ENCODE measurements at places on chromosomes 6 and 20.

DNA sequence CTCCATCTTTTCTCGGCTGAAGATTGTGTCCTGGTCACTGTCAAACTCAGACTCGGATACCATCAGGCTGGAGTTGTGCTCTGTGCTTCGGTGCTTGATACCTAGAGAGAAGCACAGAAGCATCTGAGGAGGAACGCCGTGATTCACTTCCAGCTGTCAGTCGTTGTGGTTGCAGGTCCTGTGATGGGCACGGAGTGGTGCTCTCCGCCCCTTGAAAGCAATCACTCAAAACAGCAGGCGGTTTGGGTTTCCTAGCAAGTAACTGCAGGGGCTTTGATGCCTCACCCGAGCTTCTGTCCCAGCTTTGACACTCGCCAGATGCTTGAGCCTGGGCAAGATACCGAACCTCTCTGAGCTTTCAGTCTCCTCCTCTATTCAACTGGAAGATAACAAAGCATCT lies 52.5 kb downstream of the ALDH5A1 start:
- peak; percentile 37 for DNase-seq

- DNase-seq, result no peak
Observed at GRCh38 chr6:5942591-5942990, 64.1 kb downstream of the NRN1 start.

- peak; percentile 56 for DNase-seq
Observed at GRCh38 chr6:155026022-155026705, 31.0 kb downstream of the TIAM2 start.

- DNase-seq, result peak; percentile 41
Observed at GRCh38 chr6:43052842-43053544, 658 bp downstream of the CUL7 start.

DNA sequence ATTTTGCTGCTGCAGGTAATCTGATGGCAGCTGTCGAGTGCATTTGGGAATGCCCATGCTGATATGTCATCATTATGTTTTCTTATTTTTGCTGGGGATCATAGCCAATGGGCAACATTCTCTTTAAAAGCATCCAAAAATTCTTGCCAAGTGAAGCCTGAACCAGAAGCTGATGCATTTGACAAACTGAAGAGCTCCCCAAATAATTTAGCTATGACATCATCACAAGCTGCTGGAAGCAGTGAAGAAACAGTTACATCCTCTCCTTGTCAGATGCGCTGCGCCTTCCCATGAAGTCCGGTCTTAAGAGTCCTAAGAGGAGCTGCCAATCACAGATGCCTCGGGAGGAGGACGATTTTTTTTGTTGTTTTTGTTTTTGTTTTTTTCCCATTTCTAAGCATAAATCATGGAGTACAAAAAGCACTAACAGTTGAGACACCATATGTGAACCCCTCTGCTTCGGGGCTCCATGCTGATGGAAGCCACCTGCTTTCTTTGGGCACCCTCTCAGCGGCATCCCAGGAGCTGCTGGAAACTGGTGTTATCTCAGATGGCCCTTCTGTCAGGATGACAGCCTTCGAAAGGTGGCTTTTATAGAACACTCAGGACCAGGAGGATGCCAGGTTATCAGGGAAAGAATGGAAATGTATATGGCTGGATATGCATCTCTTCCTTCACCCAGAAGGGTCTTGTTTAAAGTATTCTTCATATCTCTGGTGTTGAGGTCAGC lies 56.1 kb upstream of the FOXQ1 start:
- no peak for DNase-seq

DNA sequence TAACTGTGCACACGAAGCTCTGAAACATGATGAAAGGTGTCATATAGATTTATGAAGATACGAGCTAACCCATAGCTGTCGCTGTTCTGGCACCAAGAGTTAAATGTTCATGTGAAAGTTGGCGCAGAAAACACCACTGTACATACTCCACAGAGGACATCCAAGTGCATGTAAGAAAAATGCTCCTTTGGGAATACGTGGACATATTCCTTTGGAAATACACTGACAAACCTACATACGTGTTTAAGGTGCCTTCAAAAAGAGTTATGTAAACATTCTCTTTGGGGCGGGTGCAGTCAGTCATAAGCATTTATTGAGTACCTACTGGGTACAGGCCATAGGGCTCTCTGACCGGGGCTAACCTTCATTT lies 723 bp upstream of the ARID1B start:
- DNase-seq, result peak; percentile 37

DNA sequence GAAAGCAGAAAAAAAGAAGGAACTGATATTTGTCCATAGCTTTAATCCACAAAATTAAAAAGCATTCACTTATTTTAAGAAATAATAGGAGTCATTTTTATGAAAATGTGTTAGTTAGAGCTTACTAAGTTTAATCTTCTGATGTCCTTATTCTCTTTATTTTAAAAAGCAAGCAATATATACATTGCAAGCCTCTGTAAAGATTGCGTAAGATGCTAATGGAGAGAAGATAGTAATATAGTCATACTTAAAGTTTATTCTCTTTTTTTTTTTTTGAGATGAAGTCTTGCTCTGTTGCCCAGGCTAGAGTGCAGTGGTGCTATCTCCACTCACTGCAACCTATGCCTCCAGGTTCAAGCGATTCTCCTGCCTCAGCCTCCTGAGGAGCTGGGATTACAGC lies 39.7 kb downstream of the AIG1 start:
- no peak for DNase-seq

GRCh38 chr6:113595911-113596376 lies 261.2 kb upstream of the MARCKS start:
- DNase-seq, result no peak

DNA sequence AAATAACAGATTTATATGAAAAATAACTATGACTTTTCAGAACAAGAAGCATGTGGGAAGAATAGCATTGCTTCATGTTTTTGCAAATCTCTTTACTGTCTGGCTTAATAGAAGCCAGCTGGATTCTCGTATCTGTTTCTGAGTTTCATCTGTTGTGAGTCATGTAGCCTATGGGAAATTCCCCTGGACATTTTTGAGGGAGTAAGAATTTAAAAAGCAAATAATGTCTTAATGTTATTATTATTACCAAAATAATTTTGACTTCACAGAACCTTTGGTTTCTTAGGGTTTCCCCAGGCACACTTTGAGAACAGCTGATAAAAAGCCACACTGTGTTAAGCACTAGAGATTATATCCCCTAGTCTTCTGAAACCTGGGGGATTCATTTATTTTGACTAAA lies 75.8 kb downstream of the SYCP2L start:
- peak; percentile 41 for DNase-seq

DNA sequence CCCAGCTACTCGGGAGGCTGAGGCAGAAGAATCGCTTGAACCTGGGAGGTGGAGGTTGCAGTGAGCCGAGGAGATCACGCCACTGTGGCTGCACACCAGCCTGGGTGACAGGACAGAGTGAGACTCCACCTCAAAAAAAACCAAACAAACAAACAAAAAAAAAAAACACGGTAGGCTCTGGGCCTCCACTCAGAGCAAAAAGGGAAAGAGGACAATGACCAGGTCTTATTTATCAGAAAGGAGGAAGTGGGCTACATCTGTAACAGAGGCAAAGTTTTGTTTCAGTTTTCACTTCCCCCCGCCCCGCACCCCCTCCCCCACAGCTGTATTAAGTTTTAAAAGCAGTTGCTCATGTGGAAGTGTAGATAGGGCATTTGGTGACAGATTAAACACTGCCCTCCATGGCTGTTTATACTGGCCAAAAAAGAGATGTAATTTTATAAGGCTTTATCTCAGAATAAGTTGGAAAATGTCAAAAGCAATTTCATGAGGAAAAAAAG lies 114.6 kb downstream of the RCAN2 start:
- DNase-seq, result no peak

DNA sequence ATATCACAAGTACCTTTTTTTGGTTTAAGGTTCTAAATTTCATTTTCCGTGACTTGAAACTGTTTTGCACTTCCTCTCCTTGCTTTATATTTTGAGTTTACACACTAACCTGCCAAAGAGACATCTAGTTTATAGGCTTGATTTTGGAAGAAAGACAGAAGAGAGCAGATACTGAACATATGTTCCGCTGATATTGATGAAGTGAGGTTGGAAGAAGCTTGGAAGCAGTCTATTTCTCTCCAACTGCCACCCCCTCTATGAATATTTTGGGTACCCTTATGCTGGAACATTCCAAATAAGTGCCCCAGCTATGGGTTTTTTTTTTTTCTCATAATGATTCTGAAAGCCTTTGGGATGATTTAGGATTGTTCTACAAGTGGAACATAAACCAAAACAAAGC lies 150.6 kb downstream of the LAMA2 start:
- no peak for DNase-seq

GRCh38 chr20:54107600-54108325 lies 37.4 kb upstream of the BCAS1 start:
- no peak for DNase-seq

- DNase-seq, result no peak
Observed at GRCh38 chr6:53313784-53314400, 34.9 kb downstream of the ELOVL5 start.

GRCh38 chr6:21450628-21451027 lies 142.9 kb upstream of the SOX4 start:
- DNase-seq, result no peak

DNA sequence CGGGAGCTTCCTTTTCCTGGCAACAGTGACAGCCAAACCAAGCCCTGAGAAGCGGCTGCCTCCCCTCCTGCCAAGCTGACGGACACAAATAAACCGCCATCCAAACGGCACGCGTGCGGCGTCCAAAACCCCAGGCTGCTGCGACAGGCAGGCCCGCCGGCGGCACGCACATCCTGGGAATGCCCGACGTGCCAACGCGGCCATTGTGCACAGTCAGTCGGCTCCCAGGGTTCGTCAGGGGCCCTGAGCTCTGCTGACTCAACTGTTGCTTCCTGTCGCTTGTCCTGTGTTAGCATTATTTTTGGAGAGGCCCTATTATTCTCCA lies 6.8 kb downstream of the JAG1 start:
- no peak for DNase-seq

GRCh38 chr6:138493413-138493812 lies 5.9 kb downstream of the NHSL1 start:
- peak; percentile 26 for DNase-seq

- DNase-seq, result no peak
Observed at GRCh38 chr6:116118608-116119007, 7.3 kb downstream of the COL10A1 start.

DNA sequence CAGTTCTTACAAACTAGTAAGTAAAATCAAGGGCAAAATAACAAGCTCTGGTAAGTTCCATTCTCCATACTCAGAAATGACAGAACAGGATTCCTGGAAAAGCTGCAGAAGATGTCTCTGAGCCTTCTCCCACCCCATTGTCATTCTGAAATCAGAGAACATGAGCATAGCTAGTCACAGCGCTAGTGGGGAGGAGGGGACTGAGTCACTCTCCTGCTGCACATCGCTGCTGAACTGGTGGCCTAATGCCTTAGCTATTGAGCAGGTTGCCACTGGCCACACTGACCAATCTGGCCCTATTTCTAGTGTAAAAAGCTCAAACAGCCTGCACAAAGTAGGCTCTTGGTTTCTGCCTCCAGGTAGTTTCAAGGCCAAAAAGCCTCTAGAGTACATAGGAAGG lies 26.1 kb upstream of the RIPPLY2 start:
- DNase-seq, result no peak

DNA sequence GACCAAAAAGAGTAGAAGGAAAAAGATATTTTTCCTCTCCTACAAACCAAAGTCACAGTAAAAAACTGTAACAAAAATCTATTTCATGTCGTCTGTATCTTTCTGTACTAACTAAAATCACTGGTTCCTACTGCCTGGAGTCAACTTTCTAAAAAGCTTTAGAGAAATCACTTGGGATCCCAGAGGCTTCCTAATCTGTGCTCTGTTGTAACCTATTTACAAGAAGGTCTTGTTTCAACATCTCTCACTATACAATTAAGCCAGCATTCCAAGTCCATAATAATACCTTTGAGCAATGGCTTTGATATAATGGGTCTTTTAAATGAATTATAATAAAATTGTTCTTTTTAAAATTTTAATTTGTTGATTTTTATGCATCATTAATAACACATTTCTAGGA lies 20.4 kb downstream of the RAB23 start:
- no peak for DNase-seq

DNA sequence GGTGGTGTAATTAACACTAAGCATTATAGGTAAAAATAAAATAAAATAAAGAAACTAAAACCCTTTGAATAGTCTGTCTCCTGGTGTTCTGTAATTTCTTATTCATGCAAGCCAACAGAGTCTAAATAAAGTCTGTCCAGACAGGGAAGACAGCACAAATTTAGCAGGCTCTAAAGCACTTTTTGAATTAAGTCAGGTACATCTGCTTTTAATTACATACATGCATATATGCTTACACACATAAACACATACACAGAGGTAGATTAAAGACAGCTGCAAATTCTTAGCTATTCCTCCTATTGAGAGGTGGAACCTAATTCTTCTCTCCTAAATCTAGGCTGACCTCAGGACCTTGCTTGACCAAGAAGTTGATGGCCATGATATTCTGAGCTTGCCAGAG lies 262.5 kb downstream of the PKHD1 start:
- DNase-seq, result no peak

GRCh38 chr20:61841966-61842365 lies 223.7 kb downstream of the TAF4 start:
- DNase-seq, result no peak

- no peak for DNase-seq
Observed at GRCh38 chr20:14521016-14521415, 183.6 kb upstream of the FLRT3 start.

GRCh38 chr6:25314509-25315175 lies 35.5 kb downstream of the CARMIL1 start:
- no peak for DNase-seq

GRCh38 chr6:99132026-99132635 lies 184.4 kb upstream of the FBXL4 start:
- no peak for DNase-seq

Data from hepatocyte (in vitro differentiated cells).